ENCODE measurements at places on chromosomes 11 and 22. TPM values are rescaled to one million over a fixed set of nuclear protein-coding genes. Genes with fewer than 3 reads are reported as not detected.
A peak's percentile ranks its signal among the peaks of the same experiment; 100 is the strongest.

DNA sequence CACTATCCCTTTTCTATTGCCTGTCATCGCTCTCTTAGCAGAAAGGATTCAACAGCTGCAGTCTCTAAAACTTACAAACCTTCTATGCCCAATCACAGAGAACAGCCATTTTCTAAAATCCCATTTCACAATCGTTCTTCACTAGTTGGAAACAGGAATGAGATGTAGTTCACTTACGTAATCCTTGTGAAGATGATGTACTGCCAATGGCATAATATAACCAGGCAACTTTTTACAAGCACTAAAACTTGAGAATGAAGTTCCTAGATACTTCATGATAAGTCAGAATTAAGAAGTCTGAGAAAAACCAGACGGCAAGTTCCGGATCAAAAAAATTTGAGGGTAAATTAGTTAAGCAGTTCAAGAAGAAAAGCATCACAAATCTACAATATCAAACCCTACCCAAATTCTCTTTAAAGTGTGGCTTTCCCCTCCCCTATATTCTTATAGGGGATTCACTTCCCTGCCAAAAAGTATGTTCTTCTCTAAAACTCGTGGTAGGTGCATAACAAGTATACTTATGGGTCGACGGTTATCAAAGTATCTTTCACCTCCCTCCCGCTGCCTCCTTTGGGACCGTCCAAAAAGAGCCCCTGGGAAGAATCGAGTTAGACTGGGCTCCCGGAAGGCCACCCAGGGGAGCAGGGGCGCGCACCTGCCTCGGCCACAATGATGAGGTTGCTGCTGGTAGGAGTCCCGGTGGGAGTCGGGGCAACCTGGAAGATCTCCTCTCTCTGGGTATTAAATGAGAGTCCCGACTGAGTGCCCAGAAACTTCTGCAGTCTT lies 666 bp downstream of the MSANTD4 start:
- peaks cover 43% of the 10 kb centered on the region for H3K4me1 ChIP-seq
- peak overlapping the region; percentile 91 for H3K27ac ChIP-seq
- DNase-seq, result peak; percentile 13
- H3K27me3 ChIP-seq, result no peaks in the 10 kb centered on the region
- H3K4me3 ChIP-seq, result peak overlapping the region; percentile 97

GRCh38 chr22:49154433-49154832 lies 673.2 kb downstream of the BRD1 start:
- peaks cover 5% of the 10 kb centered on the region for H3K36me3 ChIP-seq
- H3K27me3 ChIP-seq, result no peaks in the 10 kb centered on the region

DNA sequence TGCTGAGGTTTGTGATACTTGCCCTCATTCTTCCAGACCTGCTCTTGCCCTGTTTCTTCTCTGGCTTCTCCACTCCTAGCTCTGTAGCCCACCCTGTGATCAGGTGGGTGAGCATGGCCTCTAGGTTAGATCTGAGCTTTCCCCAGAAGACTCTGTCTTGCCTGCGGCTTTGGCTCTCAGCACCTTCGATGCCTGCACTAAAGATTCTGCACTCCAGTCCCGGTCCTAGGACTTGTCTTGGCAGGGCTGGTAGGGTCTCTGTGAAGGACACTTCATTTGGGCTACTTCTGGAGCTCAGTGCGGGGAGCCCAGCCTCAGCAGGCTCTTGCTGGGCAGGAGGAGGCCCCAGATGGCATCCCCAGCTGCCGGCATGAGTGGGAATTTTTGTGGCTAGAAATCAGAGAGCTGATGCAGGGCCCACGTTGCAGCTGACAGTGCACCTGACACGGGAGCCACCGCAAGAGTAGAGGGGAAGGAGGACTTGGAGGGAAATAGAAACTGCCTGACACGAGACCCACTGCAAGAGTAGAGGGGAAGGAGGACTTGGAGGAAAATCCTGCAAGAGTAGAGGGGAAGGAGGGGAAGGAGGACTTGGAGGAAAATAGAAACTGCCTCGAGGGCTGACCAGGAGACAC lies 226.9 kb upstream of the B3GAT1 start:
- peaks cover 2% of the 10 kb centered on the region for H3K27me3 ChIP-seq
- H3K27ac ChIP-seq, result no peak overlapping the region
- no peak for DNase-seq
- peaks cover 4% of the 10 kb centered on the region for H3K36me3 ChIP-seq

DNA sequence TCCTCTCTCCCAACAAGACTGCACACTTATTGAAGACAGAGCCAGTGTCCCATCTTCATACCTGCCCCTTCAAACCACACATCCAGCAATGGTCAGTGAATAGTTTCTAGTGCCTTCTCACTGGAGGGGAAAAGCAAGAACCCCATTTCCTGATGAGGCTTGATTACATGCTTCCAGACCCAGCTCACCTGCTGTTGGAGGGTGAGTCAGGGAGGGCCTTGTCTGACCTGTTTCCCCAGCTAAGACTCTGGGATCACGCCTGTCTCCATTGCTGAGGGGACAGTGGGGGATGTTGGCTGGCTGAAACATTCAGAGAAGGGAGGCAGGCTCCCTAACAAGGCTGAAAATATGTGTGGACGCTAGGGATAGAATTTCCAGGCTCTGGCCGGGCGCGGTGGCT lies 27.5 kb upstream of the ZDHHC13 start:
- H3K4me1 ChIP-seq, result peaks cover 74% of the 10 kb centered on the region
- H3K27me3 ChIP-seq, result peaks cover 3% of the 10 kb centered on the region
- no peak overlapping the region for H3K4me3 ChIP-seq
- peaks cover 6% of the 10 kb centered on the region for H3K36me3 ChIP-seq
- no peak overlapping the region for H3K27ac ChIP-seq
- no peak for DNase-seq

Gene RFPL1
- total RNA-seq, result not detected

DNA sequence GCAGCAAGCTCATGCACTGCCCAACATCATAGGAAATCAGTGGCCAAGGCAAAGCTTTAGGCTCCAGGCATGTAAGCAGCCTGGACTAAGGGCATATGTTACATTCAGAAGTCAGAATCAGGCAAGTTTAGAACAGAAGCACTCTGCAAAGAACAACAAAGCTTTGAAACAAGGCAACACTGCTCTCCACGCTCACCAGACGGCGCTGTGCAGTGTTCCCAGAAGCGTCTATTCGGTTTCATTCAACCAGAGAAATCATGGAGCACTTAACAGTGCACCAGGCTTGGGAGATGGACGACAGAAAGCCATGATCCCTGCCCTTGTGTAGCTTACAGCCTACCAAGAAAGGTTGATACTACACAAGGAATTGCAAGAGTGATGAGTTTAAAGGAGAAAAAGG lies 555.8 kb downstream of the BUD13 start:
- H3K27ac ChIP-seq, result no peak overlapping the region
- no peak for DNase-seq
- no peaks in the 10 kb centered on the region for H3K4me1 ChIP-seq
- H3K4me3 ChIP-seq, result no peak overlapping the region
- no peaks in the 10 kb centered on the region for H3K27me3 ChIP-seq

Gene GALNT18
- 3.4 TPM for total RNA-seq

DNA sequence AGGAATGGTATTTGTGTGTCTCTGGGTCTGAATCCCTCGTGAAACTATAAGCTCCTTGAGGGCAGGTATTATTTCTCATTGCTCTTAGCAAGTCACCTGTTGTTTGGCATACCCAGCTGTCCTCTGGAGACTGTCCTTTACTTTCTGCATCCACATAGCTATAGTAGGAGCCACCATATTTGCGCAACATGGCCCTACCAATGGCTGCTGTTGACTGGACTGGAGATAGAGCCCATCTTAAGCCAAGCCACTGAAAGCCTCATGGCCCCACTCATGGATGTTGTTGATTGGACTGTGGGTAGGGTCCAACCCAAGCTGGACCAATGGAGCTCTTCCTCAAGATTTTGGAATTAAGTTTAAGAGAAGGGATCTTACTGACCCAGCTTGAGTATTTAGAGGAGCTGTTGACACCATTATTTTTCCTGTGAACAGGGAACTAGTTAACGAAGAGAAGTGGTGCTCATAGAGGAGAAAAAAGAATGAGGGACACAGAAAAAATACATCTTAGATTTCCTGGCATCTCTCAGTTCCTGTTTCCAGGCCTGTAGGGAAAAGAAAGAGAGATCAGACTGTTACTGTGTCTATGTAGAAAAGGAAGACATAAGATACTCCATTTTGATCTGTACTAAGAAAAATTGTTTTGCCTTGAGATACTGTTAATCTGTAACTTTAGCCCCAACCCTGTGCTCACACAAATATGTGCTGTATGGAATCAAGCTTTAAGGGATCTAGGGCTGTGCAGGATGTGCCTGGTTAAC lies 47.2 kb downstream of the LRRC74B start:
- H3K27ac ChIP-seq, result no peak overlapping the region
- DNase-seq, result no peak
- no peaks in the 10 kb centered on the region for H3K36me3 ChIP-seq
- H3K4me3 ChIP-seq, result no peak overlapping the region
- peaks cover 3% of the 10 kb centered on the region for H3K27me3 ChIP-seq
- peaks cover under 1% of the 10 kb centered on the region for H3K4me1 ChIP-seq

GRCh38 chr11:72613977-72614376 lies 60.2 kb downstream of the PDE2A start:
- peaks cover 55% of the 10 kb centered on the region for H3K27me3 ChIP-seq
- H3K36me3 ChIP-seq, result no peaks in the 10 kb centered on the region
- no peak overlapping the region for H3K27ac ChIP-seq
- DNase-seq, result no peak

GRCh38 chr11:118430956-118431355 lies 5.3 kb upstream of the KMT2A start:
- no peaks in the 10 kb centered on the region for H3K36me3 ChIP-seq
- no peak for DNase-seq
- no peak overlapping the region for H3K27ac ChIP-seq
- H3K4me1 ChIP-seq, result peaks cover 26% of the 10 kb centered on the region

DNA sequence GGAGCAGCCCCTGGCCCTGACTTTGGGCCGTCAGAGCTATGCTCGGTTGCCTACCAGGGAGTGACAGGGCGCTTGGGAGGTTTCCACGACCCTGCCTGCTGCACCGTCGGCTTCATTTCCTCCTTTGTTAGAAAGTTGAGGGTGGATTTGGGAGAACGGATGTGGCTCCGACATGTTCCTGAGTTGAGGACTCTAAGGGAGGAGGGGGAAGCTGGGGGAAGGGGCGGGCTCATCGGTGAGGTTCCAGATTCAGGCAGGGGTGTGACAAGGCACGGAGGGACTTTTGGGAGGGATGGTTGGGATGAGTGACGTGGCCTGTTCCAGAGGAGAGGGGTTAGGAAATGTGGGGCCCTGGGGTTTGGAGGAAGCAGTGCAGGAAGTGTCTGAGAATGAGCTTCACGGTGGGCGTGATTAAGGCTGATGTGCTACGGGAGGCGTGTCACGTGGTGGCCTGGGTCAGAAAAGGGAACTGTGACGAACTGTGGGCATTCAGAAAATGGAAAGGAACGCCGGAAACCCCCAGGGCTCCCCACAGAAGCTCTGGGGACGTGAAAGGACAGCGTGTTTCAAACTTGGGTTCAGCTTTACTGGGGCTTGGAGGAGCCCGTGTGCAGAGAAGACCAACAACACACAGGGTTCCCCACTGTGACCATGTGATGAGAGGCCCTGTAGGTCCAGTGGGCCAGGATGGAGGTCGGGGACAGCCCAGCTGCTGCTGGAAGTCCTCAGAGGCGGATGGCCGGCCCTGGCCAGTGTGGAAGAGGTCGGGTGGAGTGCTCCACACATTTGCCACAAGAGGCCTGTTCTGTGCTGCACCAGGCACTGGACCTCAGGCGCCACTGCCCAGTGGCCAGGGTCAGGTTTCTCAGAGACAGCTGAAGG lies 2.8 kb downstream of the PARVB start:
- no peak overlapping the region for H3K27ac ChIP-seq
- peaks cover 4% of the 10 kb centered on the region for H3K27me3 ChIP-seq
- no peak for DNase-seq
- no peak overlapping the region for H3K4me3 ChIP-seq

Gene CST6
- total RNA-seq, result not detected

- H3K27me3 ChIP-seq, result peaks cover 4% of the 10 kb centered on the region
- H3K4me3 ChIP-seq, result no peak overlapping the region
- no peak overlapping the region for H3K27ac ChIP-seq
- H3K36me3 ChIP-seq, result no peaks in the 10 kb centered on the region
These were observed 35.6 kb downstream of the ETS1 start for GRCh38 chr11:128551611-128552335.

DNA sequence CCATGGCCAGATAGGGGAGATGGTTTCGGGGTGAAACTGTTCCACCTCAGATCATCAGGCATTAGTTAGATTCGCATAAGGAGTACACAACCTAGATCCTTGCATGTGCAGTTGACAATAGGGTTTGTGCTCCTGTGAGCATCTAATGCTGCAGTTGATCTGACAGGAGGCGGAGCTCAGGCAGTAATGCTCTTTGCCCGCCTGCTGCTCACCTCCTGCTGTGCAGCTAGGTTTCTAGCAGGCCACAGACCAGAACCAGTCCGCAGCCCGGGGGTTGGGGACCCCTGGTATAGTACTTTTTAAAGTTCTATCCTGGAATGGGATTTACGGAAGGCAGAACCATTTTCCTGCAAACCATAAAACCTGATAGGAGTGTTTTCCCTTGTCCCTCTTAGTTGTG lies 54.6 kb downstream of the POLD3 start:
- H3K27me3 ChIP-seq, result no peaks in the 10 kb centered on the region
- H3K4me3 ChIP-seq, result no peak overlapping the region
- no peak for DNase-seq
- peaks cover 11% of the 10 kb centered on the region for H3K36me3 ChIP-seq

GRCh38 chr22:22929381-22930221 lies 42.0 kb downstream of the IGLL5 start:
- no peak overlapping the region for H3K4me3 ChIP-seq
- no peak overlapping the region for H3K27ac ChIP-seq
- DNase-seq, result no peak
- H3K4me1 ChIP-seq, result peaks cover 18% of the 10 kb centered on the region
- H3K36me3 ChIP-seq, result no peaks in the 10 kb centered on the region

DNA sequence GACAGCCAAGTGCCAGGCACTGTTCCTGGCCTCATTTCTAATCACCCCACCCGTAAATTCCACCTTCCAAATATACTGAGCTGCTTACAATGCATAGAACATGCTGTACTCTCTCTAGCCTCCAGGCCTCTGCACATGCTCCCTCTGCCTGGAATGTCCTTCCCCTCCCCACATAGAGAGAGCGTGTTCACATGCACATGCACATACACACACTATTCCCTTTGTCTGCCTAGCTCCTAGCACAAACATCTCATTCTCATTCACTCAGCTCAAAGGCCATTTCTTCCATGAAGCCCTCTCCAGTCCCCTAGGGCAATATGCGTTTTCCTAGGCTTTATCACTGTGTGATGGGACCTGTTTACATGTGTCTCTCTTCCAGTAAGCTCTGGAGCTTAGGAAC lies 144.6 kb downstream of the WT1 start:
- H3K4me1 ChIP-seq, result no peaks in the 10 kb centered on the region
- no peaks in the 10 kb centered on the region for H3K36me3 ChIP-seq
- H3K27ac ChIP-seq, result no peak overlapping the region
- H3K27me3 ChIP-seq, result peaks cover 12% of the 10 kb centered on the region
- no peak for DNase-seq

Gene OR51B5
- not detected for total RNA-seq

GRCh38 chr22:31489632-31490495 lies at the start of gene EIF4ENIF1:
TSS of gene EIF4ENIF1 (minus strand) at chr22:31489842. CDS start at chr22:31488718, 1,124 bp downstream.
- peak; percentile 67 for DNase-seq
- H3K27me3 ChIP-seq, result peaks cover 1% of the 10 kb centered on the region
- peaks cover 31% of the 10 kb centered on the region for H3K4me1 ChIP-seq
- peaks cover 4% of the 10 kb centered on the region for H3K36me3 ChIP-seq
- H3K4me3 ChIP-seq, result peak within 1 kb of the TSS; percentile 97

Gene OR10D3
- total RNA-seq, result not detected

- no peaks in the 10 kb centered on the region for H3K4me1 ChIP-seq
- H3K4me3 ChIP-seq, result no peak overlapping the region
- no peak overlapping the region for H3K27ac ChIP-seq
- peaks cover 10% of the 10 kb centered on the region for H3K27me3 ChIP-seq
These were observed 9.6 kb upstream of the TPST2 start for GRCh38 chr22:26599505-26599904.

GRCh38 chr11:72969894-72970335 lies 155.7 kb downstream of the ATG16L2 start:
- H3K36me3 ChIP-seq, result peaks cover 41% of the 10 kb centered on the region
- H3K4me1 ChIP-seq, result peaks cover 77% of the 10 kb centered on the region
- H3K27me3 ChIP-seq, result no peaks in the 10 kb centered on the region
- H3K4me3 ChIP-seq, result peak overlapping the region; percentile 13

All from HFFc6 (cell line).